ENCODE measurements at places on chromosomes 12 and 14.

DNA sequence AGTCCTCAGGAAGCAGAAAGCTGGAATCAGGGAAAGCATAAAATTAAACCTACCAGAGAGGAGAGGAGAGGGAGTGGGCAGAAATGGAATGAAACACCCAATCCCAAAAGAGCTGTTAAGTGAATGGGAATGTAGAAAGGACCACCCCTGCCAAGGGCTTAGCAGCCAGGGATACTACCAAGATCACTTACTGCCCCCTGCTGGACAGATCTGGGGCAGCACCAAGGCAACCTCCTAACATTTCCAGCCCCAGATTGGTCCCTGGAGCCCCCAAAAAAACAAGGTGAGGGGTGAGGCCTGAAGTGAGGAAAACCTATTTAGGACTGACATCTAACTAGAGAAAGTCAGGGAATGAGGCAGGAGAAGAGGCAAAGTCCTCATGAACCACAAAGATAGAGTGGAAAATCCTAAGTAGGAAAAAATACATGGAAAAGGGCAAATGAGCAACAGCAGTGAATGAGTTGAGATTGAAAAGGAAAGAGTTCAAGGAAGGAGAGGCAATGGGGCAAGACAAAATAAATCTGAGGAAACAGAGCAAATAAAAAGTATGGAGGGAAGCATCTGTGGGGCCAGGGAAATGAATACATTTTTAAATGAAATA lies 11.2 kb upstream of the FKBP11 start:
- DNase-seq, result no peak

- DNase-seq, result no peak
Measured at GRCh38 chr14:90660865-90661570, 155.2 kb downstream of the TTC7B start.

GRCh38 chr12:131442337-131442918 lies 268.5 kb upstream of the SFSWAP start:
- no peak for DNase-seq

GRCh38 chr14:43306053-43306452 lies 1201.0 kb downstream of the FSCB start:
- DNase-seq, result no peak

DNA sequence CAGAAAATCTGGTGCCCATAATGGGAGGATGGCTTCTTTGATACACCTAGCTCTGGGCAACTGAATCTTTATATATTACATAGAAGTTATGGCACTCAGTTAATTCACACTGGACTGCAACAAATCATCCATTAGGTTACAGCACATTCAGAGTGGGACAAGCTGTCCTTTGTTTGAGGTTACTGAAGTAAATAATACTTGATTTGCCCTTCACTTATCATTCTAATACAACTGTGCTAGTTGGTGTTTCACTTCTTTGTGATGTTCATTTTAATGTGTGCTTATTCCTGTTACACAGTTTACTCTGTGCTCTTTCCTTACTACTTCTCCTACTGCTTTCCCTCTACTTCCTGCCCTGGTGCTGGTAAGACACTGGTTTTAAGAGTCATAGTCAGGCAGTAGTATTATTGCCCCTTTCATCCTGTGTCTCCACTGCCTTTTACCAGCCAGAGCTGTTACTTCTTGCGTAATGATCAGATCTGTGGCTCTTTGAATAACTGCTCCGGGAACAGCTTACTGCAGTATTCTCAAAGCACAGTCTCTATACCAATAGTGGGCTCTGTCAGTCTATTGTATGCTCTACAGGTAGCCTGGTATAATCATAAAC lies 36.4 kb upstream of the GXYLT1 start:
- DNase-seq, result no peak

DNA sequence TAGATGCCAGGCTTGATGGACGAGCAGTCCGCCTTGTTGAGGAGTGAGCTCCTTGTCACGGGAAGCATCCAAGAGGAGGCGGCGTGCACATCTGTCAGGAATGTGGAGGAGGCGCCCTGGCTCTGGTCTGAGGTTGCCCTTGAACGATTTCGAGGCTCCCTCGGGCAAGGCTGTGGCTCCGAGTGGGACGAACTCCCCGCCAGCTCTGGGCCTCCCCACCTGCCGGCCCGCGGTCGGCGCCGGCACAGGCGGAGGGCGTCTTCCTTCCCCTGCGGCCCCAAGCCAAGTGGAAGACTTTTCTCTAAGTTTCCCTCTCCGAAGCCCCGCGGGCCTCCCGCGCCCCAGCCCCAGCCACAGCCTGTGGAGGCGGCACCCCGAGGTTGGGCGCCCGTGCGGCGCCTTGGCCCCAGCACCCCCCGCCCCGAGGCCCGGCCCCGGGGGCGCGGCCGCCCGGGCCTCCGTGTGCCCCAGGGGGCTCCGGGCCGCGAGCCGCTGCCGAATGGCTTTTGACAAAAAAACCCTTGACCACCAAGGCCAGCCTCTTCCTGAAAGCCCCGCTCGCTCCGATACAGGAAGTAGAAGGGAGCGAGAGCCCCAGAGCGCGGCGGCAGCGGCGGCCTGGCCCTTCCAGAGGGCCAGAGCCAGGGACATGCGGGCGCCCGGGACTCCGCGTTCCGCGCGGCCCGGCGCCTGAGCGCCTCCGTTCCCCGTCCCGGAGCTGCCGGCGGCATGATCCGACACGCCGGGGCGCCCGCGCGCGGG lies at the start of gene RIN3:
TSS of gene RIN3 (plus strand) at position 578 of the 762 bp plus-strand sequence. CDS start at position 730, 152 bp downstream.
- no peak for DNase-seq

DNA sequence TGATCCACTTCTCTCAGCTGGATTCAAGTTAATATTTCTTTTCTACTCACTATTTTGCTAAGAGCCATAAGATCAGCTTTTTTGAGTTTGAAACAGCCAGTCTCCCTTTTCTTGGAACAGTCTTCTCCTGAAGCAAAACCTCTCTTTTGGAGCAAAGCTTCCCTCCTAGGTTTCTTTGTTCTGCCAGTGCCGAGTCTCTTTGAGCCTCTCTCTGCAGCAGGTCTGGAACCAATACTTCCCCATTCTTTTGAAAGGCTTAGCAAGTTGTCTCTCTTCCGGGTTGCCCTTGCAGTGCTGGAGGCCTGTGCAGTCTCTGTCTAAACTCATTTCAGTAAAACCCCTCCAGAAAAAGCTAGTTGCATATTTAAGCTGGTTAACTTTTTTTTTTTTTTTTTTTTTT lies 454.8 kb downstream of the NOVA1 start:
- no peak for DNase-seq

Data from AG09319 (cell line).